ENCODE measurements at places on chromosomes 5 and 9.

- no peak for DNase-seq
These were observed 20.0 kb upstream of the ARSB start for GRCh38 chr5:79005151-79005550.

DNA sequence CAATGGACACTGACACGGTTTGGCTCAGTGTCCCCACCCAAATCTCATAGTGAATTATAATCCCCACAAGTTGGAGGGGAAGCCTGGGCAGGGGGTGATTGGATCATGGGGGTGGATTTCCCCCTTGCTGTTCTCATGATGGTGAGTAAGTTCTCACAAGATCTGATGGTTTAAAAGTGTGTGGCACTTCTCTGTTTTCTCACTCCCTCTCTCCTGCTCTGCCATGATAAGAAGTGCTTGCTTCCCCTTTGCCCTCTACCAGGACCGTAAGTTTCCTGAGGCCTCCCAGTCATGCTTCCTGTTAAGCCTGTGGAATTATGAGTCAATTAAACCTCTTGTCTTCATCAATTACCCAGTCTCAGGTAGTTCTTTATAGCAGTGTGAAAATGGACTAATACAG, 115.8 kb upstream of the KIF2A start:
- DNase-seq: no peak

DNA sequence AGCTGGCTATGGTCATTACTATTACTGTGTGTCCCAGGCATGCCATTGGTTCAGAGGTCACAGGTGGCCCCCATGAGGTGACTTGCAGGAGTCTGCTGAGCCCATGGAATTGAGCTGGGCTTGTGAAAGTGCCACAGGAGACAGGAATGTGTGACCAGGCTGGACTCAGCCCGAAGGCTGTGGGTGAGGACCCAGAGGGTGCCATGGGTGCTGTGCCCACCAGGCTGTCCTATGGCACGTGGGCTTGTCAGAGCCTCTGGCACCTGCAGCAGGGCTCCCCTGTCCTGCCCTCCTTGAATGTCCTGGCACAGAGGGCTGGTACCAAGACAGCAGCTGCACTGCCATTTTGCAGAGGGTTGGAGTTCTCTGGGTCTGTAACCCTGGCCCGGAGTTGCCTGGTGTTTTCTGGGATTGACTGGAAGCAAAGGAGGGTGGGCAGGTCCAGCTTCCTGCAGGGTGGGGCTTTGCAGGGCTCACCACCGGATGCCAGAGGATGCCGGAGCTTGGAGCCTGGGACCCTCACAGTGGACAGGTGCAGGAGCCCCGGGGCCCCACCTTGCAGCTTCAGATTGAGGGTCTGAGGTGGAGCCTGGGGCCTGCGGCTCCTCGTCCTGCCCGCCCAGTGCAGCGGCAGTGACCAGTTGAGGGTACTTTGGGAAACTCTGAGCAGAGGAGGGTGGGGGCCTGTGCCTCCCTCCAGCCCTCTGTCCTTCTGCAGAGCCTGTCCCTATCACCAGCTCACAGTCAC, 14.2 kb downstream of the COL5A1 start:
- DNase-seq: no peak

- DNase-seq: no peak
These were observed 192.9 kb downstream of the NR3C1 start for GRCh38 chr5:143210576-143210975.

- DNase-seq: no peak
These were observed 10.6 kb downstream of the ERP44 start for GRCh38 chr9:100088202-100088601.

- DNase-seq: no peak
These were observed 142.7 kb downstream of the PIP5K1B start for GRCh38 chr9:68847765-68848164.

- DNase-seq: peak; percentile 60
These were observed 263.2 kb downstream of the DMAC1 start for GRCh38 chr9:7536310-7536939.

DNA sequence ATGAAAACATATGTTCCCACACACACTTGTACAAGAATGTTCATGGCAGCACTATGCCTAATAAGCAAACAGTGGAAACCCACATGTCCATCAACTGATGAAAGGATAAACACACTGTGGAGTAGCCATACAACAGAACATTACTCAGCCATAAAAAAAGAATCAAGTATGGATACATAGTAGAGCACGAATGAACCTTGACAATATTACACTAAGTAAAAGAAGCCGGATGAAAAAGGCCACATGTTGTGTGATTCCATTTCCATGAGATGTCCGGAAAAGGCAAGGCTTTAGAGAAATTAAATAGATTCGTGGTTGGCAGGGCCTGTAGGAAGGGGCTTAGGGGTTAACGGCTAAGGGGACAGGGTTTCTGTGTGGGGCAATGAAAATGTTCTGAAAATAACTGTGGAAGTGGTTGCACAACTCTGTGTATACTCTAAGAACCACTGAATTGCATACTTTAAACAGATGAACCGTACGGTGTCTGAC, 51.4 kb downstream of the COL23A1 start:
- DNase-seq: no peak

- no peak for DNase-seq
These were observed 95.9 kb downstream of the NLN start for GRCh38 chr5:65817931-65818330.
